ENCODE measurements at places on chromosomes 2 and 18.

GRCh38 chr2:104673225-104673624 is 180.7 kb upstream of the POU3F3 start:
- DNase-seq: no peak

DNA sequence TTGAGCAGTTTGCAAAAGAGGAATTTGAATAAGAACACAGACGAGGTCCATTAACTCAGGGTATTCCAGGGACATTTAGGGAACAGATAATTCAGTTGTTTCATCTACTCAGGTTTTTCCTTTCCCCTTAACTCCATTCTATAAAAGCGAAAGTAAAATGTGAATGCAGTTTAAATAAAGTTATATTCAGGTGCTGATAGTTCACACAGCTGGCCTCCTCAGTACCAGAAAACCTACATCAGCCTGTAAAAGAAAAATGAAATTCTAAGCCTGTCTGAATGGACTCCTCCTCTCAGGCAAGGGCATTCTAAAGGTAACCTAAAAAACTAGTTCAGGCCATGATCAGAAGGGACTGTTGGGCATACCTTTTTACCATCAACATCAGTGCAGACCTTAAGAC is 873.8 kb downstream of the SUCLG1 start:
- no peak for DNase-seq

DNA sequence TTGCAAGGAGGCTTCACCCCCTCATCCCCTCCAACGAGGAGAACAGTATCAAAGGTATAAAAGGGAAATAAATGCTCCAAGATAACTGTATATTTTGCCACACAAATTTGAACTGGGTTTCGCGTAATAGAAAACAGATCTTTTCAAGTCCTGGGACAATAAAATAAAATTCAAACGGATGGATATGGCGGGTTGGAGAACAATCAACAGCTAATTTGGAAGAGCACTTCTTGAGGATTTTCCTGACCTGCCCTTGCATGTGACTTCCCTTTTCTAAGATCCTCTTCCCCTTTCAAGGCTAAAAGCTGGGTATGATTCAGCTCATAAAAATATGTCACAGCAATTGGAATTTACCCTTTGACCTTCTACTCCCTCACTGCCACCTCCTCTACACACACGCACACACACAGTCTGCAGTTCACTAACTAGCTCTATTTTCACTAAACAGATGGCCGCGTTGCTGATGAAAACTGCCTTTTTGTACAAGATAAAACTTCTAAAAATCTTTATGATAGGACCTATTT is 386.9 kb downstream of the FIGN start:
- DNase-seq: no peak

GRCh38 chr2:156038021-156038420 is 294.5 kb downstream of the NR4A2 start:
- no peak for DNase-seq

DNA sequence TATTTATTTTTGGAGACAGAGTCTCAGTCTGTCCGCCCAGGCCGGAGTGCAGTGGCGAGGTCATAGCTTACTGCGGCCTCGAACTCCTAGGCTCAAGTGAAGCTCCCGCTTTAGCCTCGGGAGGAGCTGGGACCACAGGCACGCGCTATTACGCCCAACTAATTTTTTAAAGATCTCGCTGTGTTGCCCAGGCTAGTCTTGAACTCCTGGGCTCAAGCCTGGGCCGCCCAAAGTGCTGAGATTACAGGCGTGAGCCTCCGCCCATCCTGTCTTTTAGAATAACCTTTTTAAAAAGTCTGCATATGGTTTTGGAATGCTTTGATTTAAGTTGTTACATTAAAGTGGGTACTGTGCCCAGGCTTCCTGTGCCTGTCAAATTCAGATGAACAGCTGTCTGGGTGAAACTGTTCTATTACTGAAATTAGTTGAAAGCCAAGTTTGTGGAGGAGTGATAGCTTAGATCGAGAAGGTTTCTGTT is 944 bp downstream of the RAB3GAP1 start:
- no peak for DNase-seq

Data from CD4-positive, alpha-beta T cell treated with Interferon gamma for 1 hour (primary cell).